ENCODE measurements at places on chromosomes 12 and 14. TPM values are rescaled to one million over a fixed set of nuclear protein-coding genes. Genes with fewer than 3 reads are reported as not detected.
A peak's percentile ranks its signal among the peaks of the same experiment; 100 is the strongest.

LRRC43 gene
- polyA plus RNA-seq, result 1.5 TPM

NKX2-1 gene
- polyA plus RNA-seq, result not detected

DNA sequence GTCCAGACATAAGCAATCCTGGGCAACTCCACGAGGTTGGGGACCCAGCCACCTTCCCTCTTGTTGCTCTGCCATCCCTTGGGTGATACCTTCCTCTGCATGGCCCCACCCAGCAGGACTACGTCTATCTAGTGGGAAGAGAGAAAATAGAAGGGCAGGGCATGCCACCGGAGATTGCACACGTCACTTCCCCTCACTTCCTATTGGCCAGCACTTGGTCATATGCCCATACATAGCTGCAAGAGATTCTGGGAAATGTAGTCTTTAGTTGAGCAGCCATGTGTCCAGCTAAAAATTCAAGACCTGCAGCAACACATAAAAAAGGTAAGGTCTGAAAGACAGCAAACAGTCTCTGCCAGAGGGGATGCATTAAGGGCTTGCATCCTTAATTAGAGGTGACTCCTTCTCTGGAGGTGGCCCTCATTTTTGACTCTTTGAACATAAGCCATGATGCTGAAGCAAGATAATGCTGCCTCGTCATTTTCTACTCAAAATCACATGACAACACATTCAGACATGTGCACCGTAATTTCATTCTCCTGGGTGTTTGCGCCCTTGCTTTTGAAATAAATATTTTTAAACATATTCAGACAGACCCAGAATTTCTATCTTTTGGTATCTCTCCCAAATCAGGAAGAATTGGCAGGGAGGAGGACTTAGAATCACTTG is 91.8 kb upstream of the PWP1 start:
- H3K4me1 ChIP-seq, result no peaks in the 10 kb centered on the region
- H3K4me3 ChIP-seq, result no peak overlapping the region
- H3K27me3 ChIP-seq, result no peaks in the 10 kb centered on the region
- no peaks in the 10 kb centered on the region for H3K36me3 ChIP-seq
- H3K27ac ChIP-seq, result no peak overlapping the region
- DNase-seq, result no peak

DNA sequence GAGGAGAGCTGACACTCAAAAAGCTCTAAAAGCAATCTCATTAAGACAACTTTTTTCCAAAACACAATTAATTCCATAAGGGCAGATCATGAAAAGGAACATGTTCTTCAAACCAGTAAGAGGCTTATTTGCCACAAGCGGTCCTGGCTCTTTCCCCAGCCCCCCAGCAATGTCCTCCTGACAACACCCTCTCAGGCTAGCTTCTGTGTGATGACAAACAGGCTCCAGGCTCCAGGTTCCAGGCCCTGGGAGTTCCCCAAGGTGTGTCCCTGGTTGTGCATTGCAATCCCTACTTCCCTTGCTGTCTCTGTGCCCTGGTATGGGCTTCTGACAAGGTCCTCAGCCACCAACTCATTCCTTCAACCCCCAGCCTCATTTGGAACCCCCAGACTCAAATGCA is 8.9 kb downstream of the HVCN1 start:
- H3K4me3 ChIP-seq, result no peak overlapping the region
- H3K4me1 ChIP-seq, result no peaks in the 10 kb centered on the region
- no peak overlapping the region for H3K27ac ChIP-seq

GRCh38 chr14:57400556-57401494 is 10.4 kb downstream of the NAA30 start:
- peaks cover 18% of the 10 kb centered on the region for H3K4me1 ChIP-seq
- peak overlapping the region; percentile 29 for H3K27ac ChIP-seq
- no peak for DNase-seq
- H3K4me3 ChIP-seq, result no peak overlapping the region
- no peaks in the 10 kb centered on the region for H3K27me3 ChIP-seq
- peaks cover 19% of the 10 kb centered on the region for H3K36me3 ChIP-seq

- DNase-seq, result no peak
- no peak overlapping the region for H3K4me3 ChIP-seq
- no peaks in the 10 kb centered on the region for H3K36me3 ChIP-seq
- H3K27me3 ChIP-seq, result peaks cover 12% of the 10 kb centered on the region
- H3K4me1 ChIP-seq, result no peaks in the 10 kb centered on the region
These were observed 190.5 kb downstream of the BMP4 start for GRCh38 chr14:53766106-53766505.

GRCh38 chr14:33563191-33563900 is 387.5 kb downstream of the EGLN3 start:
- H3K4me1 ChIP-seq, result peaks cover 13% of the 10 kb centered on the region
- H3K27me3 ChIP-seq, result no peaks in the 10 kb centered on the region
- H3K4me3 ChIP-seq, result no peak overlapping the region
- H3K27ac ChIP-seq, result no peak overlapping the region
- no peaks in the 10 kb centered on the region for H3K36me3 ChIP-seq

DNA sequence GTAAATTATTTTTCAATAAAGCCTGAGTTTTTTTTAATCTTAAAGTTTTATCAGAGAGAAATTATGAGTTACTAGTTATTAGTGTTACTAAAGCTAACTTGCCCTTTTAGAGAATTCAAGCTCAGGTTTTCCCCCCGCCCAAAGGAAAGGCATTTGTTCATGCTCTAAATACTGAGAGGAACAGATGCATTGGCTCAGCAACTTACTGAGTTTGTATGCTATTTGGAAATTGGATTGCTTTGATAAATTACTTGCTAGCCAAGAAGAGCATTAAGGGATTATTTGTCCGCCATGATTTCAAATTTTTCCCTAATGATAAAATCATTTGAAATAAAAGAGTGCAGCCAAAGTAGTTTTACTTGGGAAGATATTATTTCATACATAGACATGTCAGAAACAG is 149.4 kb downstream of the METTL25 start:
- no peak for DNase-seq
- no peaks in the 10 kb centered on the region for H3K27me3 ChIP-seq
- no peaks in the 10 kb centered on the region for H3K4me1 ChIP-seq
- H3K4me3 ChIP-seq, result no peak overlapping the region

DNA sequence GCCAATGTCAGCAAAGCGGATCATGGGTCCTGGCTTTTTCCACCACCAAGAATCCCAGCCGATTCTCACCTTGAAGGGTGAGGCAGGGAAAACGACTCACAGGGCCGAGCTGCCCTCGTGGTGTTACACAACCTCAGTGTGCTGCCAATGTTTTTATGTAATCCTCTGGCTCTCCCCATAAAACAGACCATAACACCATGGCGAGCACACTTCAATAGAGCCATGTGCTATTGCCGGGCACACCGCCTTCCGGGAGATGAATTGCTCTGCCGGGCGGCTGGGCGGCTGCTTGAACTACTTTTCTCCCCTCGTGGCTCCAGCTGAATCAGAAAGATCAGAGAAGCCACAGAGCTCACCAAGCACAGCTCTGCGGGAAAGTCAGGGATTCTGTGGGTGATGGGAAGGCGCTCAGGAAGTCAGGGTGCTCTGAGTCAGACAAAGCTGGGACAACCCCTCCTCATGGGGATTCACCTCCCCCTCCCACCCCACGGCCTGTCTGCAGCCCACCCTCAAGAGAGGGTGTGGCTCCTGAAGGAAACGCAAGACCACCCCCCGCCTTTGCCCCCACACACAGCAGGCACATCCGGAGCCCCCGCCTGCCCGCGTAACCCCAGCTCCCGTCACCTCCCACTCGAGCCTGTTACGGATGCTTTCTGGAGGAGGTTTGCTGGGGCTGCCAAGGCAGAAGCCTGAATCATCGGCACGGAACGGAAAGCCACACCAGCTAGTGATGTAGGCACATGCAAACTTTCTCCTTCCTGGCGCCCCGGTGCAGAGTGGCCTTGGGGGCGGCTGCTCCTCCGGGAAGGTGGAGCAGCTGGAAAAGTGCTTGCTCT is 1.8 kb downstream of the GALNT9 start:
- no peaks in the 10 kb centered on the region for H3K36me3 ChIP-seq
- H3K27ac ChIP-seq, result peak overlapping the region; percentile 78
- H3K4me1 ChIP-seq, result peaks cover 16% of the 10 kb centered on the region
- peak; percentile 98 for DNase-seq

DNA sequence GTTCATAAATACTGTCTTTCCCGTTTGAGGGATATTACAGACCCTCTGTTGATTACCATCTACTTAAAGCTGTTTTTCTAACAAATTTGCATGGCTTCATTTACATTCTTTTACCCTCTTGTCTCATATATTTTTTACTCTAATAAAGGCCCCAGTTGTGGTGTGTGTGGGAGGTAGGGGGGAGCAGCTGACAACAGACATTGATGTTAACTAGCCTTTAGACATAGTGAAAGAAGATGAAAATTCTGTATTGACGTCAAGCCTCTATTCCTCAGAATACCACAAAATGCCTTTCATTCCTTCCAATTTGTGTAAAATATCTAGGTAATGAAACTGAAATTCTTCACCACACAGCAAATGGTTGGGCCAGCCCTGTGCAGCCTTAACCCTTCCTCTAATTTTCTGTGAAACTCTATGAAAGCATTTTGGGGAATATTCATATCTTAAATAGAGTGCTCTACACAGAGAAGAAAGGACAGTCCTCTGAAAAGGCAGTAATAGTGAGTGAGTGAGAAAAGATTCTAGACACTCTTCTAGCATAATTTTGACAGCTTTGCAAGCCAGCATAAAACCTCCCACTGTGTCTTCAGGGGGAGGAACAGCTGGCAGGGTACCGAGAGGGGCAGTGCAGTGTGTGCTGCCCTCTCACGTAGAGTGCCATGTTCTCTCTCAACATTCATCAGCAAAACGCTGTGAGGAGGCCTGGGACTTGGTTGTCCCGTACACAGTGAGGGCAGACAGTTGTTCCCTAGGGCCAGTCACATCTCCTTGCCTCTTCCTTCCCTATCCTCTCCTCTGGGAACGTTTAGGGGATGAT is 20.1 kb upstream of the CERS5 start:
- peak overlapping the region; percentile 20 for H3K4me3 ChIP-seq
- peaks cover 62% of the 10 kb centered on the region for H3K4me1 ChIP-seq
- peak; percentile 90 for DNase-seq
- peaks cover 58% of the 10 kb centered on the region for H3K36me3 ChIP-seq
- H3K27ac ChIP-seq, result peak overlapping the region; percentile 94
